ENCODE measurements at places on chromosomes 7 and 10. TPM values are rescaled to one million over a fixed set of nuclear protein-coding genes. Genes with fewer than 3 reads are reported as not detected.

NME8 gene
- total RNA-seq = not detected

GRCh38 chr10:103802637-103803353, 52.6 kb downstream of the SH3PXD2A start:
- no peak for DNase-seq

DNA sequence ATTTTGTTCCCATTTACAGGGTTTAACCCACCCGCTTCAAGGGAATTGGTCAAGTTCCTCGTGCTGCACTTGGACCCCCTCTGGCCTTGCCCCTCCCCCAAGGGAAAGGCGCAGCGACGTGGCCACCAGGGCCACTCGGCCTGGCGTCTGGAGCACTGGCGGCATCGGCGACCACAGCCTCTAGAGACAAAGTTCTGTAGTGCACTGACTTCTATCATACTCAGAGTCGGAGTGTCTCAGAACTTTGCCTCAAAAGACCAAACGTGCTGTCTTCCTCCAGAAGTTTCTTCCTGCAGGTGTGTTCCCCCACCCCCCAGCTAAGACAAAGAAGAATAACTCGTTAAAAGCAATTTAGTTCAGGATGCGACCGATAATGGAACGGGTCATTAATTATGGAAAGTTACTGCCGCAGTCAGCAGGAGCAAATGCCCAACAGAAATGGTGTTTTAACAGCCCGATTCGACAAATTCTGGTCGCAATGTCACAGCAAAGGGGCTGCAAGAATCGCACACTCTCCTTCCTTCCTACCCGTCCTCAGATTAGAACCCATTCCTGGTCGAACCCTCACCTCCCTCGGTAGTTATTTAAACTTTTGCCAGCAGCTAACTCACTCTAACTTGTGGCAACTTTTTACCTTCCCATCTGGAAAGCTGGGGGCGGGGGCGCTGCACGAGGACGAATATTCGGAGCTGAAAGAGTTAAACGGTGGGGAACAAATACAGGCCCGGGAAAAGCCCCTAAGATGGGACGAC, 202.1 kb upstream of the NFE2L3 start:
- no peak for DNase-seq

DNA sequence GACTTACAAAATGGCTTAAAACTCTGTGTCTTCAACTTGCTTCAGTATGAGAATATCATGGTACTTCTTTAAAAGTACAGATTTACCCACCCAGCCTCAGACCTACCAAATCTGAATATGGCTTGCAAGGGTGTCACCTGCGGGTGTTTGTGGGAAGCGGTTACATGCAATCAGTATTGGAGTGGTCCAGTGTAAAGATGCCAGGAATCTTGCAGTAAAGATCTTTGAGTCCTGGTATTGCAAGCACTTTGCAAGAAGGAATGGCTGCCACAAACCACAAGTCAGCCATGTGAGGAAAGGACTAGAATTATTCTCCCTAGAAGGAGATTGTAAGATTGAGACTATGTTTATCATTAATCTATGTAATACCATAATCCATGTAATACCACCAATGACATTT, 115.1 kb downstream of the PON1 start:
- DNase-seq = no peak

MRPS17 gene
- 18.5 TPM for total RNA-seq

MMP21 gene
- total RNA-seq = 0.40 TPM

- no peak for DNase-seq
Measured at GRCh38 chr7:110386006-110386405, 704.9 kb upstream of the LRRN3 start.

DNA sequence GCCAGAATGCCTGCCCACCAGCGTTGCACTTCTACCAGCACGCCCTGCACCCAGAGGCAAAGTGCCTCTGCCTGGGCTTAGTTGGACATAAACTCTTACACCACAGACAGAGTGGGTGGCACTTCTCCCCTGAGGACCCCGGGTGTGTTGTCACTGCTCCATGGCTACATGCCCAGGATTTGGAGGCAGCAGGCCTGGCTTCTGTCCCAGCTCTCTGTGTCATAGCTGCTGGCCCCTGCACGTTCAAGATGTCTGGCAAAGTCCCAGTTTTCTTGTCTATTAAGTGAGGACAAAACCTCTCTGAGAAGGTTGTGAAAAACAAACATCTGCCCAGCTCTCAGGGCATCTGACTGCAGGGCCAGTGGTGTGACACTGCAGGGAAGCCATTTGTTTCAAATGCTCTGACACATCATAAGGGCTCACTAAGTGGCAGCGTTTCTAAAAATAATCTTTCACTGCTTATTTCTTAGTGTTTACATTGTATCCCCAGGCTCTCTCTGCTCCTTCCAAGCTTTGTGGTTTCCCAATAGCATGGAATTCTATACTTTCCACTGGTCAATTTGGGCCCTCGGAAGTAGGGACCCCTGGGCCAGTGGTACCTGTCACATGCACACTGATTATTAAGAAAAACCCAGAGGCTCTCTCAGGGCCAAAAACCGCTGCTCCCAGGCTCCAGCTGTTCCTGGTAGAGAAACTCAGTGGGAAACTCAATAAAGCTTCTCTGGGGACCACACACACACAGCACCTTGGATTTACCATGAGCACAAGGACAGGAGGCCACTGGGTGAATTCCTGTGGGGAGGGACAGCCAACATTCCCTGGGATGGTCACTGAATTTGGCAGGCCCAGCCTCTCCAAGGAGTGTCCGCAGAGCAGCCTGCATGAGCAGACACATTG, 86.2 kb upstream of the ANLN start:
- DNase-seq = peak; percentile 94

ZNF503 gene
- 6.4 TPM for total RNA-seq

DNA sequence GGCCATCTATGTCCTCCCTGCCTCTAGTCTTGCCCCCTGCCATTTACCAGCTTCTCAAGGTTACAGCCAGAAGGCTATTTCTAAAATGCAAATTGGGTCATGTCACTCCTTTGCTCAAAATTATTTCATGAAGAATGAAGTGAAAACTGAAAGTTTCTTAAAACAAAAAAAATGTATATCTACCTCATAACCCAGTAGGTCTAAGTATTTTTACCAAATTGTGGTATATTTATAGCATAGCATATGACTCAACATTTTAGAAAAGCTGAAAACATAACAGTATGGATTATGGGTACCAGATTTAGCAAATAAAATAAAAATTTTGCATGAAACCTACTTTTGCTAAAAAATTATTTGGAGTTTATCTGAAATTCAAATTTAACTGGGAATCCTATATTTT, 78.4 kb downstream of the SLC16A9 start:
- DNase-seq = no peak

- DNase-seq = no peak
Measured at GRCh38 chr7:521221-522070, 1.8 kb upstream of the PDGFA start.

GRCh38 chr7:78635026-78635793, 818.3 kb downstream of the MAGI2 start:
- DNase-seq = peak; percentile 69

- no peak for DNase-seq
Measured at GRCh38 chr10:91891125-91892001, 17.9 kb downstream of the FGFBP3 start.

DNA sequence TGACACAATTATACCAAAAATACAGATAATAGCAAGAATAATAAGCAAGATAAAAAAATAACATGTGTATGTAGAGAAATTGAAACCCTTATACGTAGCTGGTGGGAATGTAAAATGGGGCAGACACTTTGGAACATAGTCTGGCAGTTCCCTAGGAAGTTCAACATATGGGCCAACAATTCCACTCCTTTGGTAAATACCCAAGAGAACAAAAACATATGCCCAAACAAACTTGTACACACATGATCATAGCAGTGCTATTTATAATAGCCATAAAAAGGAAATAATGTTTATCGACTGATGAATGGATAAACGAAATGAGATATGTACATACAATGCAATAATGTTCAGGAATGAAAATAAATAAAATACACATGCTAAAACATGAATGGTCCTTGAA, 462.4 kb upstream of the SORCS1 start:
- DNase-seq = no peak

- DNase-seq = no peak
Measured at GRCh38 chr7:94972296-94972695, 64.9 kb downstream of the PPP1R9A start.

GRCh38 chr7:99080679-99081078, 63.2 kb downstream of the SMURF1 start:
- no peak for DNase-seq

DNA sequence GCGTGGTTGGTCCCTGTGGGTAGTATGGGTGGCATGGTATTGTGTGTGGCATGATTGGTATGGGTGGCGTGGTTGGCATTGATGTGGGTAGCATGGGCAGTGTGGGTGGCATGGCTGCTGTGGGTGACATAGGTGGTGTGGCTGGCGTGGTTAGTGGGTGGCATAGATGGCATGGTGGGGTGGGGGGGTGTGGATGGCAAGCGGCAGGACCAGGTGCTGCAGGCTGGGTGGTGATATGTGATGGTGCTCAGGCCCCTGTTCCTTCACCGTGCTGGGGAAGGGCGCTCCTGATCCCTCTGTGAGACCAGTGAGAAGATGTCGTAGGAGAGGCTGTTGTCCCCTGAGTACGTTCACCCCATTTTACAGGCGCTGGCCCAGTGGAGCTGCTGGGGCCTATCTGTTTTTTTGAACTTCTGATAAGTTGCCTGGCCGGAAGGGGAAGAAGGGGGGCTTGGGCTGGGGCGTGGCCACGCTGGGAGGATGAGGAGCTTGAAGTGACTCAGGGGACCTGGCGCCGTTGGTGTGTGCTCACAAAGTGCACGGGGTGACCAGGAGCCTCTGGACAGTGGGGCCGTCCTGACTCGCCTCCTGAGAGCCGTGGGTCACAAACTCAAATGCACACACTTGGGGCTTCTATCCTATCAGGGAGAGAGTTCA, 17.5 kb downstream of the INPP5A start:
- DNase-seq = no peak

DNA sequence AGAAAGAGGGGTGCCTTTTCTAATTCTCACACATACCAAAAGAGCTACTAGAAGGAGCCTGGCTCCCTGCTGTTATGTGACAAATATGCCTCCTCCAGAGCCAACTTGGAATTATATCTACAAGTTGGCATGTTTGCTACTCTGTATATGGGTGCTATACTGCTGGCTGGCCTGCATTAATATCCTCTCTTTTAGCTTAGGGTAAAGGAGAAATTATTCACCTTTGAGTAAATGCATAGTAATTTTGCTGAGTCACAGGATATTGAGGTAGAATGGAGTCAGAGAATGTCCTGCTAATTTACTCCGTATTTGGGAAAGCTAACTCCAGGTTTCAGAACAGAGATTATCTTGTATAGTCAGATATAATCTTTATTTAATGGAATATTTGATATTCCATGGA, 24.2 kb upstream of the LIPN start:
- DNase-seq = no peak

DNA sequence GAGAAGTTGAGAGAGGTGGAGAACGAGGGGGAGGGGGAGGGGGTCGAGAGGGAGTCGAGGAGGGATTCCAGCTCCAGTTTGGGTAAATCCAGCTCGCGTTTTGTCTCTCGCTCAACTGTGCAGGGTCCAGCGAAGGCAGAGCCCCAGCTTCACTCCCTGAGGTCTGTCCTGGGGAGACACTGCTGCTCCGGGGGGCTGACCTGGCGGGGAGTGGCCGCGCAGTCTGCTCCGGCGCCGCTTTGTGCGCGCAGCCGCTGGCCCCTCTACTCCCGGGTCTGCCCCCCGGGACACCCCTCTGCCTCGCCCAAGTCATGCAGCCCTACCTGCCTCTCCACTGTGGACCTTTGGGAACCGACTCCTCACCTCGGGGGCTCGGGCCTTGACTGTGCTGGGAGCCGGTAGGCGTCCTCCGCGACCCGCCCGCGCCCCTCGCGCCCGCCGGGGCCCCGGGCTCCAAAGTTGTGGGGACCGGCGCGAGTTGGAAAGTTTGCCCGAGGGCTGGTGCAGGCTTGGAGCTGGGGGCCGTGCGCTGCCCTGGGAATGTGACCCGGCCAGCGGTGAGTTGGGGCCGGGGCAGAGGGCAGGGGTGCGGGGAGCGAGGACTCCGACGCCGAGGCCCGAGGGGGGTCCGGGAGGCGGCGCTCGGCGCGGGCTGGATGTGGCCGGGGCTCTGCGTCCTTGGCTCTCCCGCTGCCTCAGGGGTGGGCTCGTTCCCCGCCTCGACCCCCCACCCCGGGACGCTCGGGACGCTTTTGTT, at the start of gene TET1:
TSS of gene TET1 (plus strand) at position 152 of the 757 bp plus-strand sequence. CDS start 12,002 bp downstream, outside the sequence.
- DNase-seq = peak; percentile 91

WNT8B gene
- 0.10 TPM for total RNA-seq

DNA sequence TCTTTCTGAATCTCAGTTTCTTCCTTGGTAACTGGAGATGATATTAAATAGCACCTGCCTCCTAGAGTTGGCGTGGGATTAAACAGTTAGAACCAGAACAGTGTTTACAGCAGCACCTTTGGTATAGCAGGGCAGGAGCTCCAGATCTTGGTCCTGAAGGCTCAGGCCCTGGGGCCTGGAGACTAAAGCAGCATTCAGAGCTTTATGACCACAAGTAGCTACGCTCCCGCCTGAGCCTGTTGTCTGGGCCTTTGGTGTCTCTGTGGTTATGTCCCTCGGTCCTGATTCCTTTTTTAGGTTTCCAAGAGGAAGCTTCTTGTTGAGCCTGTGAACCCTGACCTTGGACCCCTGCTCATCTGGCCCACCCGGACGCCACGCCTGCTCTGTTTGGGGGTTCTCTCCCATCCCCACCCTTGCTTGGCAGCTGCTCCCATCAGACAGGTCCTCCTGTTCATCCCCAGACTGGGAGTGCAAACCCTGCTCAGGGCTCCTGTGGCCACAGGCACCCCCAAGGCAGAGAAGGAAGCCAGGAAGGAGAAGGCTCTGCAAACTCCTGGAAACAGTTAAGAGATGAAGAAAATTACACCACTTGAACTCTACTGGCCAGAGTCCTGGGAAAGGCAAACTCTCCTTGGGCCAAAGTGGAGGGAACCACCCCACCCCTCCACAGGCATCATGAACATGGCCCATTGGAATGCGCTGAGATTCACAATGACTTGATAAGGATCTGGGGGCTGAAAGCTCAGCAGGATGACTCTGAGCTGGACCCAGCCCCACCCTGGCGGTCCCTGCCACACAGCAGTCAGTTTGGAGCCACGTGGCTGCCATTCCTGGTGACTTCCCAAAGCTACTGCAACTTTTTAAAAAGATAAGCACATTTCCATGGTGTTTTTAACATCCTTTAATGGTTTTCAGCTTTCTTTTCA, 50.1 kb upstream of the TMEM72 start:
- no peak for DNase-seq

DNA sequence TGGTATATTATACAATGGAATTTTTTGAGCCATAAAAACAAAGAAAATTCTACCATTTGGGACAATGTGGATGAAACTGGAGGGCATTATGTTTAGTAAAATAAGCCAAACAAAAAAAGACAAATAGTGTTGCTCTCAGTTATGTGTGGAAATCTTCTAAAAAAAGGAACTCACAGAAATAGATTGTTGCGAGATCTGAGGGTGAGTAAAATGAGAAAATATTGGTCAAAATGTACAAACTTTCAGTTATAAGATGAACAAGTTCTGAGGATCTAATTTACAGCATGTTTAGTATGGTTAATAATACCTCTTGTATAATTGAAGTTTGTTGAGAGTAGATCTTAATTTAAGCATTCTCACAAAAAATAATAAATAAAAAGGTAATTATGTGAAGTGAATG, 291.2 kb downstream of the KIF20B start:
- no peak for DNase-seq

All from spinal cord (tissue), 10 donors.